Lower leg skin (tissue), 4 donors: ENCODE measurements at places on chromosomes 11 and 22.

- DNase-seq = no peak
Observed at GRCh38 chr11:71452199-71453036, 585 bp upstream of the NADSYN1 start.

DNA sequence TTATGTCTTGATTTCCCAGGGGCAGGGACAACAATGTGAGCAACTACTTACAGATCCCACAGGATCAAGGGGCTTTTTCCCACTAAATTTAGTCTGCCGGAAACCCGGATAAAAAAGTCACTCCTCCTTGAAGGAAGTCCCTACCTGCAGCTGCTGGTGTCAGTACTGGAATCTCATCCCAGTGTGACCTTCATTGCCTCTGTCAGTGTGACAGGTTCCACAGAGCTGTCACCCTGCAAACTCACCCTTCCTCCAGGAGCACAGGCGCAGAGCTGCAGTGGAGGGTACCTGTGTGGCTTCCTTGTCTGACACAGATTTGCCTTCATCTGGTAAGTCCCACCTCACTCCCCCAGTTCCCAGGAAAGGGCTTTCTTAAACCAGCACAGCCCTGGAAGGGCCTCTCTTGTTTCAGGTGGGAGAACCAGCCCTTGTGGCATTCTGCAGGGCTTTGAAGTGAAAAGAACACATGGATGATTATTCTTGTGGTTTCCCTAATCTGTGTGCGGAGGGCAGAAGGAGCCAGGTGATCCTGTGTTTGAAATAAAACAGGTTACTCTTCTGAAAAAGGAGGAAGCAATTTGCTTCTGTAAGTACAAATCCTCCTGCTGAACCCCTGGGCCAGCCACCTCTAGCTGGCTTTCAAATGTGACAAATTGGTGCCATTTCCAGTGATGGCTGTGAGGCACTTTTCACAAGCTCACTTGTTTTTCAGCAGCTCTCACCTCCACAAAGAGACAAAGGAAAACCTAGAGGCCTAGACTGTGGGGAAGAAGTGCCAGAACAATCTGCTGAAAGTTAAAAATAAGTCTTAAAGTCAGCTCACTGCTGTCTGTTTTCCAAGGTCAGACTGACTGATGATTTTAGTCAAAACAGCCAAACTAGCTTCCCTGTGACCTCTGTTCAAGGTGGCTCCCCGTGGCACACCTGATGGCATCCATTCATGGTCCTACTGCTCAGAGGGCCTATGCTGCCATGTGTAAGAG, 9.2 kb upstream of the PRSS23 start:
- no peak for DNase-seq

- no peak for DNase-seq
Observed at GRCh38 chr11:65404638-65405339, 17.8 kb upstream of the NEAT1 start.

DNA sequence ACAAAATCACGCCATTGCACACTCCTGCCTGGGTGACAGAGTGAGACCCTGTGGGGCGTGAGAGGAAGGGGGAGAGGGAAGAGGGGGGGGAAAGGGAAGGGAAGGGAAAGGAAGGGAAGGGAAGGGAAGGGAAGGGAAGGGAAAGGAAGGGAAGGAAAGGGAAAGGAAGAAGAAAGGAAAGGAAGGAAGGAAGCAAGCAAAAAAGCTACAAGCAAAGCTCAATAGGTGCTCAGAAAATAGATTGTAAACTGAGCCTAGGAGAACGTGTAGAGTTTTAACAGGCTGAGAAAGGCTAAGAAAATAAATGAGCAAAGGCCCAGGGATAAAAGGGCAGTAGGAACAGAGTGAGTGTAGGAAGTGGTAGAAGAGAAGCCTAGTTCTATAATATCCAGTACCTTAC, 30.8 kb upstream of the GDPD4 start:
- DNase-seq = no peak

- DNase-seq = no peak
Observed at GRCh38 chr22:29987137-29987536, 93.1 kb upstream of the HORMAD2 start.

- no peak for DNase-seq
Observed at GRCh38 chr11:56509439-56509838, 18.3 kb upstream of the OR5M8 start.

- DNase-seq = no peak
Observed at GRCh38 chr11:12238420-12238819, 128.0 kb downstream of the MICAL2 start.

GRCh38 chr11:3995949-3996554, 98.5 kb upstream of the RRM1 start:
- DNase-seq = no peak

GRCh38 chr22:23033116-23033905, 37.0 kb upstream of the GNAZ start:
- DNase-seq = no peak

DNA sequence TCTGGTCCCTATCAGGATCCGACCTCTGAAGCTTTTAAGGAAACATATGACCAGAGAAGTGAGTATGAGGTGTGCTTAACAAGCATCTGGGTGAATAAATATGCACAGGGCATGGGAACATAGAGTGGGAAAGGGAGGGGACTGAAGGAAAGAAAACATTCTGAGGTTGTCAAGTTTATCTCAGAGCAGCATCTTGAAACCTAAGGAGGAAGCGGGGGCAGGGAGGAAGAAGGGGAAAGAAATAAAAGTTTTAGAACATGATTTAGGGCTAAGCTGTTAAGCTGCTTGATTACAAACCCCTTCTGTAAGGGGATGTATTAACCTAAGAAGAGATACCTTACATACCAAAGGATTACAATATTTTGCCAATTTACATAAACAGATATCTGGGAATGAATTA, 24.0 kb upstream of the SC5D start:
- no peak for DNase-seq

DNA sequence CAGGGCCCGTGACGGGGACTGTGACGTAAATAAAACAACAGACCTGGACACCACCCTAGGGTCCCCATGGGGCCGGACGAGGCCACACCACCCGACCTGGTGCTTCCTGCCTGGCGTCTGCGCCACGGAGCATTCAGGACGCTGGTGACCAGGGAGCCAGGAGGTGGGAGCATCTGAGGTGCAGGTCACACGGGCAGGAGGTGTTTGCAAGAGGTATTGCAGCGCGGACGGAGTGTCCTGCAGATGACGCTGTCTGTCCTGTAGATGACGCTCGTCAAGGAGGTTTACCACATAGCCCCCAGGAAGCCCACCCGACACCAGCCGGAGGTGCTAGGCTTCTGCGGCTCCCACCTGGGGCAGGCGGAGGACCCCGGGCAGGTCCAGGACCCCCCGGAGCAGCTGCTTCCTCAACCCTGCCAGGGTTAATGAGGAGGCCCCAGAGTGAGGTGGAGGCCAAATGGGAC, 986 bp upstream of the MUC5B start:
- DNase-seq = peak; percentile 82

DNA sequence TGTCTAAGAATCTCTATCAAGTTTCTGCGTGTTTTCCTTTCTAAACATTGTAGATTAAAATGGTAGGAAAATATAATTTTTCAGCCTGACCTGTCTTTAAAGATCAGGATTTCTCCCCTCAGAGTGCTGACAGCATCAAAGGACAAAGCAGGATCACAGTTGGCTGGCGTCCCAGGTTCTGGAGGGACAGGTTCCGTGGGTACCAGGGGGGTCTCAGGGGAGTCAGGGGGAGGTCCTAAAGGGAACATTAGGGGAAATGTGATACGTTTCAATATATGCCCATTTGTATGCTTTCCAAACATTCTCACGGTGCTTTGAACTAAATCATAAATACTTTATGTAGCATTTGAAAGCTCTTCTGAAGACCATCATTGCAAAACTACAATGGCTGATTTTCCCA, 3.4 kb downstream of the MMP3 start:
- DNase-seq = no peak
